ENCODE measurements at places on chromosomes 16 and 17.

GRCh38 chr17:75512926-75513640 is 2.3 kb downstream of the CASKIN2 start:
- no peak for DNase-seq

- DNase-seq: no peak
These were observed 82.4 kb upstream of the COX10 start for GRCh38 chr17:13986855-13987254.

GRCh38 chr16:11139326-11140097 is 116.5 kb downstream of the SOCS1 start:
- DNase-seq: no peak

DNA sequence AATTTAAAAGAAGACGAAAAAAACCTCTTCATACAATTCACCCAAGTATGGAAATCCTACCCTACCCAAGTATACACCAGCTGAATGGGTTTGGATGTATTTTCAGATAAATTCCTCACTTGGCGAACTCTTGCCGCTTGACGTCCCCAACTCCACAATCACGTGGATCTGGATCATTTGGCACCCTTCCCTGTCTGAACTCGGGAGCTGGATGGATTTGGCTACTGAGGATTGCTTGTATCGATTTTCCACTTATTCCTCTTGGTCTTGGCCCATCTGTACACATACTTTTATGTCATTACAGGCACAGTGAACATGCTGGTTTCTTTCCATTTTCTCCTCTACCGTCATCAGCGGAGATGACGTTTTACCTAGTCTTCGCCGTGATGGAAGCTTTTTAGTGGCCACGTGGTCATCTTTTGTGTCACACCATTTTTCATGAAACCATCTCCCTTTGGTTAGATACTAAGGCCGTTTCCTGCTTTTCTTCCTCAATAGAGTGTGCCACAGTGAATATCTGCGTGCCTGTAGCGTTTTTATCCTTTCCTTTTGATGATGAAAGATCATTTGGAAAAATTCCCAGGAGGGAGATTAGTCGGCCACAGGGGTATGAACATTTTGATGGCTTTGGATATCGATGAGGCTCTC is 47.1 kb downstream of the CMIP start:
- DNase-seq: no peak

- no peak for DNase-seq
These were observed 174.2 kb downstream of the SEC14L1 start for GRCh38 chr17:77315010-77315409.

GRCh38 chr17:62617894-62618472 is 9.5 kb upstream of the MRC2 start:
- no peak for DNase-seq

DNA sequence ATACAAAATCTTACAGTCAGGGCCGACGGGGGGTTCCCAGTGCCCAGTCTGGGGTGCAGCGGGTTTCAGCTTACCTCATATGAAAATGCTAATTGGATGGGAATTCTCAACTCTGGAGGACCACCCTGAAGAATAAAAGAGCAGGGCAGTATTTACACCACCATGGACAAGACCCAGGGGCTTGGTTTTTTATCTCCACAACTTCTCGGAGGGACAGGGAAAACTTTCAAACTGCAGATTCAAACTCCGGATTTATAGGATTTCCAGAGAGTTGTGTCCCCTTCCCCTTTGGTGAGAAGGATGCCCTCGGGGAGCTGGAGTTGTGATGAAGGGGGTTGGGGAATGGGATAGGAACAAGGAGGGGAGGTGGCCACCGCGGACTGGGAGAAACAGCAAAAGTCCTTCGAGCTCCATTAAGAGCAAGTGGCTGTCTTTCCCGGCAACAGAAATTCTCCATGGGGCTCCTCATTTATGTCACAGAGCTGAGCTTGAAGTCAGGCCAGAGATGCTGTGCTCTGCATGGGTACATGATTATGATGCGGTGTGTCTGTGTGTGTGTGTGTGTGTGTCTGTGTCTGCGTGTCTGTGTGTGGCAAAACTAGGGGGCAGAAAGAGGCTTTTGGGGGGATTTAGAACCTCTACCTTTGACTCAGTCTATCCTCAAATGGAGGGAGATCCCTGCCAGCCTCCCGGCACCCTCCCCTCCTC is 15.7 kb downstream of the FOXL1 start:
- DNase-seq: no peak

GRCh38 chr16:3262517-3262916 is 6.1 kb upstream of the MEFV start:
- no peak for DNase-seq

GRCh38 chr16:350203-350602 is 2.3 kb downstream of the AXIN1 start:
- DNase-seq: no peak

DNA sequence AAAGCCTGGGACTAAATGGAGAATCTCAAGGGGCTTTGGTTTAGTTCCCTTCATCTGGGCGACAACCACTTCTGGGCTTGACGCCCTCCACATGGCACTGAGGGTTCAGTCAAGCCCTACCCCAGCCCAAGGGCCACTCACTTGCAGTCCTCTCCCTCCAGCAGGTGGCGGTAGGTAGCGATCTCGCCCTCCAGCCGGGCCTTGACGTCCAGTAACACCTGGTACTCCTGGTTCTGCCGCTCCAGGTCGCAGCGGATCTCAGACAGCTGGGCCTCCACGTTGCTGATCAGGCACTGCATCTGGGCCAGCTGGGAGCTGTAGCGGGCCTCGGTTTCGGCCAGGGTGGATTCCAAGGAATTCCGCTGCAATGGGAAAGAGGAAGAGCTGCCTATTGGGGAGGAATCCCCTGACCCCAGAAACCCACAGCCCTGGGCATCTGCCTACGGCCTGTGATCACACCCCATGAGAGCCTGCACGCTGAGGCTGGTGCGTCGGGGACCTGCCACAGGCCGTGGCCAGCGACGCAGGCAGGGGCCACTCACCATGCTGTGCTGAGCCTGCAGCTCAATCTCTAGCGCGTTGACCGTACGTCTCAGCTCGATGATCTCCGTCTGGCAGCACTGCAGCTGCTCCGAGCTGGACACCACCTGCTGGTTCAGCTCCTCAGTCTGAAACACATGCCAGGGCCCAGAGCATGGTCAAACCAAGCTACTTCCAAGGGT is 2.7 kb downstream of the KRT36 start:
- no peak for DNase-seq

DNA sequence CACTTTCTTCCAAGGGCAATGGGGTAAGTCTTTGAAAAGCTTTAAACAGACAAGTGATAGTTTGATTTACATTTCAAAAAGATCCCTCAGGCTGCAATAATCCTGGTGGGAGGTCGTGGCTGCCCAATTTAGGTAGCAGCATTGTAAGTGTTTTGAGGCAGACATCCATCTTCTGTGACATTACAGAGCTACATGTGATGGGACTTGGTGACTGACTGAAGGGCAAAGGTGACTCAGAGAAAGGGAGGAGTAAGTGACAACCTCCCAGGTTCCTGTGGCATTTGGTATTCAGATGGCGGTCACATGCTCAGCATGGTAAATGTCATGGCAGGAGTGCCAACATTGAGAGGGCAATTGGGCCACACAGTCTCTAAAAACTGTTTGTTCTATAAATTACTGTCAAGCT is 26.5 kb downstream of the STAT3 start:
- DNase-seq: peak; percentile 2

- no peak for DNase-seq
These were observed 16.2 kb upstream of the HAS3 start for GRCh38 chr16:69089091-69089910.

GRCh38 chr17:49472527-49472926 is 22.6 kb upstream of the NGFR start:
- DNase-seq: no peak

DNA sequence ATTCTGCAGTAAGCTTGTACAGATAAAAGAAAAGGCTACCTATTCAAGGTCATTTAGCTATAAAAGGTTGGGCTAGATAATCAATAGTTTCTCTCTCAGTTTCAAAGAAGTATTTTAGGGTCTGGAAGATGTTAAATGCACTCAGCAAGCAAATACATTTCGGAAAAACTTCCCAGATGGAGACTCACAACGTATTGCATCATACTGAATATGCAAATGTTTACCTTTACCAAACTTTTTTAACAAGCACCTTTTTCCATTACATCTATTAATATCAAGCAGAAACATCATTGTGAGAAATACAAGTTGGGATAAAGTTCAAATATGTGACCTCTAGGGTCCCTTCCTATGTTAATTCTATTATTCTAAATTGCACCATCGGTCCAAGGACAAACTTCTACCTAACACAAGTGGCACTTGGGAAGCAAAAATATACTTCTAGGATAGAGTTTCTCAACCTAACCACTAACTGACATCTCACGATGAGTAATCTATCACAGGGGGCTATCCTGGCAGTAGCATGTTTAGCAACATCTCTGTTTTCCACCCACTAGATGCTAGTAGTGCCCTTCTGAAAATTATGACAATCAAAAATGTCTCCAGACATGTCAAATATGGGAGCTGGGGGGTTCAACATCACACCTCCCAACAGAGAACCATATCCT is 14.5 kb downstream of the KANSL1 start:
- DNase-seq: no peak

- no peak for DNase-seq
These were observed 825 bp downstream of the HASPIN start for GRCh38 chr17:3724378-3725077.

DNA sequence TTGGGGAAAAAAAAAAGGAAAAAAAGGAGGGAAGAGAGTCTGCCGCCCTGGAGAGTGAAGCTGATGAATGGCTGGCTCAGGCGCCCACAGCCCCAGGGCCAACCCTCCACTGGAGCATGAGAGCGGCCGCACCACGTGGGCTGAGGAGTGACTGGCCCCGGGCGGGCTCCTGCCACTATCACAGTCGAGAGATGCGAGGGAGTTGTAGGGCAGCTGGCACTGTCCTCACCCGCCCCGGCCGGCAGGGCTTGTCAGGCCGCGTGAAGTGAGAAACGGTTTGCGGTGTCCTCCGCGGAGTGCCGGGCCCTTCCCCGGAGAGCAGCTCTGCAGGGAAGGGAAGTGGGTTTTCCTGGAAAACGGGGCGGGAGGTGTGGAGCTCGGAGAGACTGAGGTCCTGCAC is 45.9 kb downstream of the JPH3 start:
- no peak for DNase-seq

GRCh38 chr17:7922845-7923628 is 6.6 kb downstream of the KCNAB3 start:
- no peak for DNase-seq

DNA sequence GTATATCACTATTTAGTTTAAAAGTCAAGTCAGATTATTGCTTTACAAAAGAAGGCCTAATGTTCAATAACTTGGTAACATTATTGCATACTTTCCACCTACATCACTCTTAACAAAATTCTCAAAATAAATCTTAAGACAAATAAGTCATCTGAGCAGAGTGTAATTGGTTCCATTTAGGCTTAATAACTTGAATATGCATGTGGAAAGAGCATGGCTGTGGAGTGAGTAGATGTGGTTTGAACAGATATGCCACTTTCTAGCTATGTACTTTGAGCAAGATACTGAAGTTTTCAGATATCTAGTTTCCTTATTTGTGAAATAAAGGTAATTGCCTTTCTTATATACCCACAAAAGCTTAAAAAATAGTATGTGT is 6.7 kb upstream of the EVI2A start:
- no peak for DNase-seq

DNA sequence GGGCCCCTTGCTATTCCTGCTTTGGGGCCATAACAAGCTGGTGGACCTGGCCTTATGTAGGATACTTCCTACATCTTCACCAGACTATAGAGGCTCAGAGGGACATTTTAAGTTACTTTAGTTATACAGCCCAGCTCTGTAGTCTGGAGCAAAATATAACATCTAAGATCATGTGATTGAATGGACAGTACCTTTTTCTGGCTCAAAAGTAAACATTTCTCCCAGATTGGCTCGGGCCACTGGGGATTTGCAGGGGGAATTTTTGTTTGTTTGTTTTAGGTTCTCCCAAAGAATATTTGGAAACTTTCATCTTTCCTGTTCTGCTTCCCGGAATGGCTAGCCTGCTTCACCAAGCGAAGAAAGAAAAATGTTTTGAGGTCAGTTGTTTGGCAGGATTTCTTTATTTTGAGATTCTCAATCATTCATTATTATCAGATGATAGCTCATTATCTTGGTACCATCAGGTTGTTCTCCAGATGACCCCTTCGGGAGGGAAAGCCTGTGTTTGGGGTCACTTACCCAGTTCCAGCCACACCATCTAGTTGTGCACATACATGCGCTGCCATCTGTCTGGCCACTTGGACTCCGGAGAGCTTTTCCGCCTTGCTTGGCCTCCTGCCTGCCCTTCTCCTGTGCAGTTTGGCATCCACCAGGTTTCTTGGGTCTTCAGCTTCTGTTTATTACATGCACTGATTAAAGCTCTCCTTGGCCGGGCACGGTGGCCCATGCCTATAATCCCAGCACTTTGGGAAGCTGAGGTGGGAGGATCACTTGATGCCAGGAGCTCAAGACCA is 17.2 kb downstream of the IQCK start:
- DNase-seq: no peak

DNA sequence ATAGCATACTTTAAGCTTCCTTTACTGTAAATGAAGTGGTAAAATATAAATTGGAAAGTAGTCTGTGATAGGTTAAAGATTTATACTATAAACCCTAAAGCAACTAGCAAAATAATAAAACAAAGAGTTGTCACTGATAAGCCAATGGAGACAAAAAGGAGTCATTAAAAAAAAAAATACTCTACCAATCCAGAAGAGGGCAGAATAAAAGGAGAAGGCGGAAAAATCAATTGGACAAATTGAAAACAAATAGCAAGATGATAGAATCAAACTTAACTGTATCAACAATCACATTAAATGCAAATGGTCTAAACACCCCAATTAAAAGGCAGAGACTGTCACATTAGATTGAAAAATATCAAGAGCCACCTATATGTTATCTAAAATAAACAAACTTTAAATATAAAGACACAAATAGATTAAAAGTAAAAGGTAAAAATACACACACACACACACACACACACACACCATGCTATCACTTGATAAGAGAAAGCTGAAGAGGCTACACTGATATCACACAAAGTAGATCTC is 71.8 kb downstream of the CACNG1 start:
- DNase-seq: no peak

- DNase-seq: no peak
These were observed 2.6 kb downstream of the MXRA7 start for GRCh38 chr17:76707985-76708807.

DNA sequence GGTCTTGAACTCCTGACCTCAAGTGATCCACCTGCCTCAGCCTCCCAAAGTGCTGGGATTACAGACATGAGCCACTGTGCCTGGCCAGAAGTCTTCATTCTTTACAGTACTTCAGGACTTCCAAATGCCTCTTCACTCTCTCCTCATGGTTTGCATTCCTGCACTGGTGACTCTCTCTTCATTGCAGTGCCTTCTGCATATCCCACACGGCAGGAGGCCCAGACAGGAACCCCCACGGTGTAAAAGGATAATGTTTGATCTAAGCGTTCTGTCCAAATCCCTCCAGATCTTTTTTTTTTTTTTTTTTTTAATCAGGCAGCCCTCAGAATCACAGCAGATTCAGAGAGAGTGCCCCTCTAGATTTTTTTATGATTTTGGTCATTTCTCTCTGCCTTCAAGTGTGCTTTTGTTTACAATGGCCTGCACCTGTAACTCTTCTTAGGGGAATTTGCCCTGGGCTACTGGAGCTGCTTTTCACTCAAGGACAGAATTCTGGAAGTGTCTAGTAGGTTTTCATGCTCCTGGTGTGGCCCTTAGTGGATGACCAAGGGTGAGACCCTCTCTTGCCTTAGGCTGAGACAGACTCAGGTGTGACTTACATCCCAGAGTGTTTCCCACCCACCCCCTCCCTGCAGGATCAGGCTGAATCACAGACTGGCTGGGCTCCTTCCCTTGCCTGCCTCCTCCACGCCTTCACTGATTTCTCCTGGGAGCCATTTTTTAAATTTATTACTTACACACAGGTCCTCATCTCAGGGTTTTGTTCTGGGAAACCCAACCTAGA is 19.8 kb upstream of the NF1 start:
- DNase-seq: no peak

- DNase-seq: no peak
These were observed 27.7 kb downstream of the GPR142 start for GRCh38 chr17:74394977-74395376.

Measured in SHP77 treated with DMSO at 0.1 percent for 48 hours (cell line).